ENCODE measurements at places on chromosomes 5 and 9.
A peak's percentile ranks its signal among the peaks of the same experiment; 100 is the strongest.

DNA sequence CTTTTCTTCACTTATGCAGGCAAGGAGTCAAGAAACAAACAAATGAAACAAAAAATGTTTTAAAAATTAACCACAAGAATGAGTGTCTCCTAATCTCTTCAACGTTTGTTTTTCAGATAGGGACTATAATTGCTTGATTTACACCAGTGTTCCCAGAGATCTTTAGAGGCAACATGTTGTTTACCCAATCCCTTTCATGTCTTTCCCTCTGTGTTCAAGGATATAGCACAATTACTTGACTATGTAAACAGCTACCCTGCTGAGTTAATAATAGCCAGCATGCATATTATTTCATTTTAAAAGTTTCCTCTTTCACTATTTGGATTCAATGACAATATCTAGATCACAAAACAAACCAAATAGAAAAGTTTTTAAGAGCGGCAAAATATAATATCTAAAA, 25.1 kb upstream of the SHISAL2B start:
- no peak for DNase-seq

GRCh38 chr5:8500426-8500825, 631.5 kb downstream of the MTRR start:
- DNase-seq = peak; percentile 4

DNA sequence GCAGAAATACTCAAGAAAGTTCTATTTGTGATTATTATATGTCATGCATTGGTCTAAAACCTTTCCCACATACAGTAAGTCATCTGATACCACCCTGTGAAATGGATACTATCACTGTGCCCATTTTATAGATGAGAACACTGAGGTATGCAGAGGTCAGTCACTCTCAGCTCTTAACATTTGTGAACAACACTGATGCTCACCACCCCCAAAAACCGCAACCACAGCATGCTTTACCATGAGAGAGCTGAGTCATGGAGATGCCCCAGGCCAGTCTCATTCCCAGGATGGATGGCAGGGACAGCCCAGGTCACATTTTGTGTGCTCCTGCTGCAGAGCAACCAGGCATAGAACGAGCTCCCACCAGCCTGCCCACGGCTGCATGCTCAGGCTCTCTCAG, 53.5 kb upstream of the IRX1 start:
- DNase-seq = no peak

DNA sequence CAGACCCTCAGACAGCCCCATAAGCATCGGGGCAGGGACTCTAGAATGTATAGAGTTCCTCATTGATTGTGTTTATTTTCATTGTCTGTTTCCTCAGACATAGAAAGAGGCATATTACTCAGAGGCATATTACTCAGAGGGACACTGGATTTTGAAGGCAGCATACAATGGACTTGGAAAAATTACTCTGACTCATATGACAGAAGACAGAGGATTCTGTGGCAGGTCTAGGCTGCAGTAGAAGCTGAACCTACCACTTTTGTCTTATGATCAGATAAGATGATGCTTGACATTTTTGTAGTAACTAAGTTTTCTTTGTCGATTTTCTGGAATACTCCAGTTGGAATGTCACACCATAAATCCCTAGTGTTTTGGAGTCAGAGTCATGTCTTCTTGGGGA, 105.2 kb downstream of the ST8SIA4 start:
- DNase-seq = no peak

DNA sequence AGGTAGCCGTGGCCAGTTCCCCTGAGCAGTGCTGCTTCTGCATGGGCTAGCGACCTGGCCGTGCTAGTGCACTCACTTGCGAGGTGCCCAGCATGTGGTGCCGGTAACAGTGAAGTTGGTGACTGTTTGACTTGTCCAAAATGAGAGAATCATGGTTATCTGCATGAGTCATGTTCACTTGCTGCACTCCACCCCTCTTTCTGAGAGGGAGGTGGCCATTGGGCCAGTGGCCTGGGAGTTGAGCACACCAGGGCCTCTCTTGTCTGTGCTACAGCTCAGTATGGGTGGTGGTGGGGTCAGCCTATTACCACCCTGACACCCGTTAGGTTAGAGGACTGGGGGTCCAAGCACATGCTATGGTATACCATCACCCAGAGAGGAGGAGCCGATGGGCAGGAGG, 55.4 kb upstream of the GARNL3 start:
- no peak for DNase-seq

Data from T1000 (cell line).